ENCODE measurements at places on chromosomes 13 and 19. TPM values are rescaled to one million over a fixed set of nuclear protein-coding genes. Genes with fewer than 3 reads are reported as not detected.

The ATP8B3 gene
- 0.52 TPM for total RNA-seq

The ERICH6B gene
- total RNA-seq: not detected

The JSRP1 gene
- 2.6 TPM for total RNA-seq

The DHRS12 gene
- 15.2 TPM for total RNA-seq

The HSPB6 gene
- 16.4 TPM for total RNA-seq

The ZNF550 gene
- total RNA-seq: 2.7 TPM

The GNA15 gene
- total RNA-seq: 3.0 TPM

The FGF21 gene
- total RNA-seq: not detected

The CDX2 gene
- 266 TPM for total RNA-seq

The UBE2L5 gene
- total RNA-seq: not detected

The GNG7 gene
- total RNA-seq: 5.3 TPM

The ZNF549 gene
- 2.7 TPM for total RNA-seq

The BRME1 gene
- 7.9 TPM for total RNA-seq

DNA sequence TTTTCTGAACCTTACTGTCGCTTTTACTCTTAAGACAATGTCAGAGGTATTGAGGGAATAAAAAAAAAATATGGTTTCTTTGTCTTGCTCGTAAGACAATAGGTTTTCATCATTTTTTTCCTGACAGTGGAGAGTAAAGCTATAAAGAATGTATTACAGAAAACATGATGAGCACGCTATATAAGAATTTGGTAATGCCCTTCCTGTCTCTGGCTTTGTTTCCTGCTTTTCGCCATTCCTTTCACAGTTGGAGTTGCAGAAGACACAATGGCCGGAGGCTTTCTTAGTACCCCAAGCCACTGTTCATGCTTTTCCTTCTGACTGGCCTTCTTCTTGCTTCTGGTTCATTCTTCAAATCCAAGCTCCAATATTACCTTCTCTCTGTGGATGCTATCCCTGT lies 101.0 kb upstream of the DACH1 start:
- no peak for DNase-seq

DNA sequence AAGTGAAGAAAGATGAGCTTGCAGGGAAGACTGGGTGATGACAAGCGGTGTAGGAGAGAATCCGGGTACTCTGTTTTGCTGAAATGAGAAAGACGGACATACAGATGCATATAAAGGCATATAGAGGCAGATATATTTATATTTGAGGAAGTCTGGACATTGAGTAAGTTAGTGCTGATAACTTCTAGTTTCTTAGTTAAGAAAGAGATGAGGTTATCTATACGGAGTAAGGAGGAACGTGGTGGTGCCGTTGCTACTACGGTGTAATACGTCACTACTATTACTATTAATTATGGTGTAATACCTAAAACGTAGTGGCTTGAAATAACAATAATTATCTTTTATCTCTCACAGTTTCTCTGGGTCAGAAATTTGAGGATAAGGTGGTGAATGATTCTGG lies 9.8 kb upstream of the CPB2 start:
- DNase-seq: no peak

GRCh38 chr13:83884141-83884540 lies 1.9 kb upstream of the SLITRK1 start:
- no peak for DNase-seq

GRCh38 chr13:28582892-28583240 lies 76.1 kb upstream of the POMP start:
- no peak for DNase-seq

- peak; percentile 64 for DNase-seq
Measured at GRCh38 chr19:42140125-42140754, 8.0 kb upstream of the POU2F2 start.

GRCh38 chr19:39566064-39566463 lies 26.1 kb upstream of the EID2 start:
- no peak for DNase-seq

DNA sequence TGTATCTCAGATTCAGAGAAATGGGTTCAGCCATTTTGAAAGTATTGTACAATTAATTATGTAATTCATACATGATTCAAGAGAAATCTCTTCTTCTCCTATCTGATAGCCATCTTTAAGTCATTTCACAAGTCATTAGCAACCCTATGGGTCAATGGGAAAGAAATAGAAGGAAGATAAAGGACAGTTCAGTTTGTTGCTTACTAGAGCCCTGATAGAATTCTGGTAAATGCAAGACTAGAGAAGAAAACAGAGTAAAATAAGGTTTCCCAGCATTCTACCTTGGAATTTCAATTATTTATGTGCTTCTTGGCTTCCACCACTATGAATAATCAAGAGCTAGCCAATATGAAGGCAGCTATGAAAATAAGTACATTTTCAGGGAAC lies 117.7 kb downstream of the LHFPL6 start:
- DNase-seq: no peak

GRCh38 chr13:91482427-91482826 lies 84.0 kb downstream of the GPC5 start:
- DNase-seq: no peak

- no peak for DNase-seq
Measured at GRCh38 chr19:1424192-1424955, 13.8 kb upstream of the RPS15 start.

DNA sequence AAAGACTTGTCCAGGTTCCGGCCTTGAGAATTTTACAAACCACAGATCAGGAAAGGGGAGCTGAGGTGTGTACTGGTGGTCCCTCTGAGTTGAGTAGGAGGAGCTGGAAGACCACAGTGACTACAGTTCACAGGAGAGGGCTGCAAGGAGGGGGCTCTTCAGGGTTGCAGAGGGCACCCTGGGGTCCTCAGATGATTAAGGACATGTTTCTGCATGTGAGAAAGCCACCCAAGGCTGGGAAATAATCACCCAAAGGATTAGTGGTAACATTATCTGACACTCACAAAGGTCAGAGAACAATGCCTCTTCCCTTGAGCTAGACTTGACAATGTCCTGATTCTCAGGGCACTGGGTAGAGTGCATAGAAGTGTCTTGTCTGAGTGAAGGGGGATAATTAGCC lies 540.4 kb downstream of the IRS2 start:
- DNase-seq: no peak

DNA sequence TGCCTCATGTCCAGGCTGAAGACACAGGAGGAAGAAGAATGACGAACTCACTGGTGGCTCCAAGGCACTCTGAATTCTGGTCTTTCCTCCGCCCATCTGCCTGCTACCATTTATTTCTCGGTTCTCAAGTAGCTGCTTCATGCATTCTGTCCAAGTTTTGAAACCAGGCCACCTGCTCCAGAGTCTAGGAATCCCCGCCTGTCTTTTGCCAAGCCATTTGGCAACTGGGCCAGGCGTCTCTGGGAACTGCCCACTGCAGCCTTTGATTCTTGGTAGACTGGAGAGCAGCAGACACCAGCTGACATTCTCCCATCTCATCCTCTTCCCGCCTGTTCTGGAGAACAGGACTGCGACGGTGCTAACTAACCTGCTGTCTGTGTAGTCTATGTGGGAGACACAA lies 10.8 kb downstream of the SLC35E1 start:
- DNase-seq: no peak

- DNase-seq: no peak
Measured at GRCh38 chr13:77714119-77714755, 16.8 kb downstream of the SLAIN1 start.

DNA sequence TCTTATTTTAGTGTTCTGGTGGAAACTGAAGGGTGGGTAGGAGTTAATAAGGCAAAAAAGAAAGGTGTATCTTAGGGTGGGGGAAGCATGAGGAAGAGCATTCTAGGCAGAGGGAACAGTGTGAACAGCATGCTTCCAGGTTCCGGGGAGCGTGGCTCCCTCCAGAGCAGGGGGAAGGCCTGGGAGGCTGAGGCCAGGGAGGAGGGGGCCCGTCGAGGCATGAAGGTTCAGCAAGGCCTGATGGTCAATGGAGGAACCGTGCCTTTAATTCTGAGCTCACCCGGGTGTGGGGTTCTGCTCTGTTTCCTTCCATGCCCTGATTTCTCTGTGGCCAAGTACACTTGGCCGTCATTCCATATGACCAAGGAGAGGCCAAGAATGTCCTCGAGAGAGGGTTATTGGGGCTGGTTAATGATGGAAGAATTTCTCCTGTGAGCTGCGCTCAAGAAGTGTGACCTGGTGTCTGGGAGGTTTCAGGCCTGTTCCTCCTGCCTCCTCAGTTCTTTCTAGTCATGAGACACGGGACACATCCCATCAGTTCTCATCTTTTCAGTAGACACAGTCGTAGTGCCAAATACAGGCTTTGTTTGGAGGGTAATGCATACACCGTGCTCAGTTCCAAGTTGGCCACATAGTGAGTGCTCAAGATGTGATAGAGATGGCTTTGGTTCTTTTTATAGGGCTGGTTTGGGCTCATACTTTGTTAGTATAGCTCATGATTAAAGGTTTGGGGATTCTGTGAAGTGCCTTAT lies 73.6 kb downstream of the SIPA1L3 start:
- DNase-seq: no peak
